ENCODE measurements at places on chromosomes 6 and 20.

DNA sequence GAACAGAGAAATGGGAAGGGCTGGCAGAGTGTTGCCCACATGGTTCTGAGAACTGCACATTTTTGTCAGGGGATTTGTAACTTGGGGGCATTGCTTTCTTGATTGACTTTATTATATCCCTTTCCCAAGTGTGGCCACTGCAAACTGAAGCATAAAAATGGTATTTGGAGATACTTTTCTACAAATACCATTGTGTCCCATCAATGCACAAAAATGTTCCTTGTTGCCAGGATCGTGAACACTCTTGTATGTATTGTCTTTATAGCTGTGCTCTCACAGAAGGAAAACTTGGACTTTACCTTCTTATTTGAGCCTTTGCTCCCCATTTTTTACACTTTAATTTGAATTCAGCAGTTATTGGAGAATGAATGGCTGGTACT lies 57.1 kb upstream of the C20orf144 start:
- no peak for DNase-seq

DNA sequence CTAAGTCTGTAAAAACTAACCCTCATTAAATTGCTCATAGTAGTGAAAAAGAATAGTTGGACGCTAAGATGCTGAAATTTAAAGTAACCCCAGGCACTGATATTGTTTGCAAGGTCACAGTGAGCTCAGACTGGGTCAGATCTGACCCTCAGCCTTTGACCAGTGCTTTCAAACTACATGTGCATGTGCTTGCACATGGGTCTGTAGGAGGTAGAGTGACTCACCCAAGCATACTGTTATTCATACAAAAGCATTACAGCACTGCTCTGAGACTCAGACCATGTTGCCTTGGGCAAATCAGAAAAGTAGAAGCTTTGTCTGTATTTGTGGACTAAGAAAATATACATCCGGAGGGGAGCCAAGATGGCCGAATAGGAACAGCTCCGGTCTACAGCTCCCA lies 326.4 kb upstream of the MARCKS start:
- DNase-seq = no peak

GRCh38 chr6:33391922-33392594 lies 435 bp downstream of the KIFC1 start:
- no peak for DNase-seq

DNA sequence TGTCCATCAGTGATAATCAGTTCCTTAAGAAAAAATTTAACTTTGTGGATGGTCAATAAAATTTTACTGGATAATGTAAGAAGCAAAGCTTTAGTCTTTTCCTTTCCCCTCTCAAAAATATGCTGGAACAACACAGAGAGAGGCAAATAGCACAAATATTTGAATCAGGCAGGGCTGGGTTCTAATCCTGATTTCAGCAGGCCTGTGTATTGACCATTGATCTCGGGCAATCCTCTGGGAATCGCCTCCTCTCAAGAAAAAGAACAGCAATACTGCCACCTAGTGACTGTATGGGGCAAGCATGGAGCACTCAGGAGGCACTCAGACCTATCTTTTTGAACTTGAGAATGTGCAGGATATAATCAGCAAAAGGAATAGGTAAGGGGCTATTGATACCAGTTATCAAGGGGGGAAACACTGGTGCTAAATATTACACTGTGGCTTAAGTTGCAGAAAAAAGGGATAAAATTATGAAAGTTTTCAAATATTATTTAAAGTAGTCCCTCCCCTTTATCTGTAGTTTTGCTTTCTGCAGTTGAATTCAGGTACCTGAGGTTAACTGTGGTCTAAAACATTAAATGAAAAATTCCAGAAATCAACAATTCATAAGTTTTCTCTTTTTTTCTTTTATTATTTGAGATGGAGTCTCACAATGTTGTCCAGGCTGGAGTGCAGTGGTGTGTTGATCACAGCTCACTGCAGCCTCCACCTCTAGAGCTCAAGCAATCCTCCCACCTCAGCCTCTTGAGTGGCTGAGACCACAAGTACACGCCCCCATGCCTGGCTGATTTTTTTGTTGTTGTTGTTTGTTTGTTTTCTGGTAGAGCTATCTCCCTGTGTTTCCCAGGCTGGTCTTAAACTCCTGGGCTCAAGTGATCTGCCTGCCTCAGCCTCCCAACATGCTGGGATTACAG lies 91.8 kb upstream of the NHSL1 start:
- DNase-seq = peak; percentile 63

DNA sequence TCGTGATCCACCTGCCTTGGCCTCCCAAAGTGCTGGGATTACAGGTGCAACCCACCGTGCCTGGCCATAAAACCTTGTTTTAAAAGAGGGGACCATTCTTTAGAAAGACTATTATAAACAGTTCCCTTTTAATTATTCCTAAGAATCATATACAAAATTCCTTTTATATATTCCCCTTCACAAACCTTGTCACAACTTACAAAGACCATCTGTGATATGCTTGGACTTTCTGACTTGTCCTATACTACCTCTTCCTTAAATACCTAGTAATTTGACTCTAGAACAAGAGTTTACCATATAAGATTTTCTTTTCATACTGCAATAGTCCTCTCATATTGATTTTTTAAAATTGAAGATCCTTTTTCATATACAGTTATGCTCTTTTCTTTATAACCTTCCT lies 135.8 kb upstream of the PRSS16 start:
- DNase-seq = no peak

GRCh38 chr6:36120539-36120938 lies 9.8 kb upstream of the MAPK13 start:
- DNase-seq = no peak

DNA sequence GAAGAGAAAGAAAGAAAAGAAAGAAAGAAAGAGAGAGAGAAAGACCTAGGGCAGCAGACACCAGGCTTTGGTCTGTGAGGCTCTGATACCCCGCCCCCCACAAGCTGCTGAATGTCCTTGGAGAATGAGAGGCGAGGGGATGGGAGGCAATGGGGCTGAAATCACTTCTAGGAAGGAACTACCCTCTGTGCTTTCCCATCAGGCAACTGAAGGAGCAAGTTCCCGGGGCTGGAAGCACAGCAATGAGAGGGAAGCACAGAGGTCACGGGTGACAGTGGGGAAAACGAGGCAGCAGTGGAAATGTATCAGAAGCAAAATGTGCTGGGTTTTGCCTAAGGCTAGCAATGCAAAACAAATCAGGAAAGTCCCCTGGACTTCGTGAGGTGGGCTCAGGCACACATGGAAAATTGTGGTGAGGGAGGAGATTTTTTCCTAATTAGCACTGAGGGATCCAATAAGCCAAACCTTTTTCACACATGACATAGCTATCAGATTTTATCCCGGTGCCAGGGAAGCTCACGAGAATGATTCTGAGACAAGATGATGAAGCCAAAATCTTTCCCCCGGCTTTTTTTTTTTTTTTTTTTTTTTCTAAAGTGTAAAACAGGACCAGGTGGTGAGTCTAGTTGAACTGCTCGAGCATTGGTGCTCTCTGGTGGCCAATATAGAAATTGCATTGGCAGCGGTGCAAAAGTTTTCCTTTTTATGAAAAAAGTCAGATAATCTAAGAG lies 16.8 kb upstream of the ARFGEF2 start:
- DNase-seq = peak; percentile 75

GRCh38 chr20:6708010-6708409 lies 59.5 kb upstream of the BMP2 start:
- peak; percentile 40 for DNase-seq

GRCh38 chr20:13425381-13426135 lies 204.5 kb downstream of the ISM1 start:
- no peak for DNase-seq

DNA sequence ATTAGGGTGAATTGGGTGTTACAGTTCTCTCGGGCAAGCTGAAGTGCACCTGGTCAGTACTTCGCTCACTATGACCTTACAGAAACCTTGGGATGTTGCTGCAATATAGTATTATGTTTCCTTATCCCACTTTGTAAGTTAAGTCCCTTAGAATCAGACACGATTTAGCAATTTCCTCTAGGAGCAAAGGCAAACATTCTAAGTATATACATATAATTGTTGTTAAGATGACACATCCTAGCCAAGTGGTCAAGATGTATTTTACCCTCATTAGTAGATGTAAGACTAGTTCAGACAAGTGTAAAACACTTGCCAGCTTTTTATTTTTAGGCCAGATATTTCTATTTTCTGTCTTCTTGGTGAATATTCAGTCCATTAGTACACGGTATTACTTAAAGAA lies 31.1 kb upstream of the RGS17 start:
- DNase-seq = no peak

GRCh38 chr6:112979830-112980229 lies 632.7 kb downstream of the RFPL4B start:
- DNase-seq = no peak

GRCh38 chr6:93858213-93858612 lies 438.9 kb upstream of the EPHA7 start:
- no peak for DNase-seq

GRCh38 chr6:35300848-35301247 lies 3.2 kb downstream of the DEF6 start:
- DNase-seq = no peak

DNA sequence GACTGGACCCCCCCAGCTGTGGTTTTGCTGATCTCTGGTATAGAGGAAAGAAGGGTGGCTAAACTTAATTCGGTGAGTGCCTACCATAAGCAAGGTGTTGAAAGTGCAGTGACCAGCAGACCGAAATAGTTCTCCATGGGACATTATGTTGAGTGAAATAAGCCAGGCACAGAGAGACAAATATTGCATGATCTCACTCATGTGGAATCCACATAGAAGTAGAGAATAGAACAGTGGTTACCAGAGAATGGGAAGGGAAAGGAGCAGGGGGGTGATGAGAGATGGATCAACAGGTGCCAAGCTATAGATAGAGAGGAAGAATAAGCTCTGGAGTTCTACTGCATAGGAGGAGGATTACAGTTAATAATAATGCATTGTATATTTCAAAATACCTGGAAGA lies 9.7 kb upstream of the GCNT2 start:
- DNase-seq = no peak

DNA sequence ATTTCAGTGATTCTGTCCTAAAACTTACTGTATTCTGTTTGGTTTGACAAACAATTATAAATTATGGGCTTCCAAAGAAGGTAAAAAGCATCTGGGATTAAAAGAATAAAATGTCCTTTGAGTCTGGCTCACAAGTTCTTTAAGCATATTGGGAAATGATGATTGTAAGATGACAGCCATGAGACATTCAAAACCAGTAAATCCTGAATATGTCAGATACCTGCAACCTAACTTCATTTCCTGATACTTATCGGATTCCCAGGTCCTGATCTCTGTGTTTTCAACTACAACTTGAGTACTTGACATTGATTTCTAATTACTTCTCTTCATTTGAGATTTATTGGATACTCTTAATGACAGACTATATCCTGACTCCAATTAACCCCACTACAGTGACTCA lies 446.6 kb downstream of the GRIK2 start:
- DNase-seq = no peak

DNA sequence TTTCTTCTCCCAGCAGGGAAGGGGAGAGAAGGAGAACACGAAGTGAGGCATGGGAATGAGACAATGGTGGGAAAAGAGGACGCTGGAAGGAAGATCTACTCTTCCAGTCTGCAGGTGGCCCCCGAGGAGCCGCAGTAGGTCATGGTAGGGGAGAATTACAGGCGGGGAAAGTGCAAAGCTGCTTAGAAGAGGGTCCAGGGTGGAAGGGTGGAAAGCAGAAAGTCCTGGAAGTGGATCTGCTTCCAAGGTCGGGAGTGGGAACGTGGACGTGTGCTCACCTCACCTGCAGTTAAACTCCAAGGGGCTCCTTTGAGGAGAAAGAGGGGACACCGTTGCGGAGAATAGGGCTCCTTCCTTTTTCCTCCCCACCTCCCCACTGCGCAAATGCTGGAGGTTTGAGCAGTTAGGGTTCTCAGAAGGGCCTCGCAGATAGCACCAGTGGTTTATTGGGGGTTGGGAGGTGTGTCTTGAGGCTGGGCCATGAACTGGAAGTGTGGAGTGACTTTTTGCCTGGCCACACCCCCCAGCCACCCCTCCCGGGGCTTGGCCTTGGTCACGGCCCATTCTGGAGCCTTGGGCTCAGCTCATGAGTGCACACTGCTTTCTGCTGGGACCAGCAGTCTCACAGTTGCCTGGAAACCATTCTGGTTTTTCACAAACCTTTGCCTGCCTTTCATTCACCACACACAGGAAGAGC lies 100.4 kb upstream of the MLN start:
- DNase-seq = no peak

DNA sequence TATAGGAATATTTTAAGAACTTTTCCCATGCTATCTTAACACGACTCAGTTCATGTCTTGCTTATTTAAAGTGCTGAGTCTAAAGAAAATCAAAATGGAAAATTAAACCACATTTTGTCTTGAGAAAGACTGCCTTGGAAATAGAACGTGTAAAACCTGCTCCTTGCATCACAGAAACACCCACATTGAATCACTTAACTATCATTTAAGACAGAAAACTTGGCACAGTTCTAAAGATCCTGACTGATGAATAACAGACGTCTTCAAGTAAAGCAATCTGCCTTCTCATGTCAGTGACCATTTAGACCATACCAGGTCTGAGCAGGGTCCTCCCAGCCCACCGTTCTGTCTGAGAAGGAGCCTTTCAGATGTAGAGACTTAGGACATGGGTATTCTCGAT lies 7.4 kb downstream of the PERP start:
- DNase-seq = no peak

GRCh38 chr6:128346569-128346968 lies 173.8 kb downstream of the PTPRK start:
- no peak for DNase-seq

- no peak for DNase-seq
Observed at GRCh38 chr20:708956-709355, 33.4 kb upstream of the SCRT2 start.

DNA sequence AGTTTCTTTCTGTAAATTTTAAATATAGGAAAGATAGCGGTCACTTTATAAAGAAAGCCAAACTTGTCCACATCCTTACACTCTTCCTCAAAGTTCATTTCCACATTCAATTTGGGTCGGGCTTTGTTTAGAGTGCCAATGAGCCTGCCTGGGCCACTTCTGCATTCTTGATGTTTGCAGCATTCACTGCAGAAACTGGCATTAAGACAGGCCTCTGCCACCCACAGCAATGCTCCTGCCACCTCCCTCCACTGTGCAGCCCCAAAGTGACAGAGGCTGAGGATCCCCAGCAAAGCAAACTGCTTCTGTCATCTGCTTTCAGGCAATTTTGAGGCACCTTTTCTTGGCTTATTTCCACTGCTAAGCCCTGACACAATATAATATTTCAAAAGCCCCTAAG lies 61.2 kb downstream of the TNFAIP3 start:
- DNase-seq = no peak

DNA sequence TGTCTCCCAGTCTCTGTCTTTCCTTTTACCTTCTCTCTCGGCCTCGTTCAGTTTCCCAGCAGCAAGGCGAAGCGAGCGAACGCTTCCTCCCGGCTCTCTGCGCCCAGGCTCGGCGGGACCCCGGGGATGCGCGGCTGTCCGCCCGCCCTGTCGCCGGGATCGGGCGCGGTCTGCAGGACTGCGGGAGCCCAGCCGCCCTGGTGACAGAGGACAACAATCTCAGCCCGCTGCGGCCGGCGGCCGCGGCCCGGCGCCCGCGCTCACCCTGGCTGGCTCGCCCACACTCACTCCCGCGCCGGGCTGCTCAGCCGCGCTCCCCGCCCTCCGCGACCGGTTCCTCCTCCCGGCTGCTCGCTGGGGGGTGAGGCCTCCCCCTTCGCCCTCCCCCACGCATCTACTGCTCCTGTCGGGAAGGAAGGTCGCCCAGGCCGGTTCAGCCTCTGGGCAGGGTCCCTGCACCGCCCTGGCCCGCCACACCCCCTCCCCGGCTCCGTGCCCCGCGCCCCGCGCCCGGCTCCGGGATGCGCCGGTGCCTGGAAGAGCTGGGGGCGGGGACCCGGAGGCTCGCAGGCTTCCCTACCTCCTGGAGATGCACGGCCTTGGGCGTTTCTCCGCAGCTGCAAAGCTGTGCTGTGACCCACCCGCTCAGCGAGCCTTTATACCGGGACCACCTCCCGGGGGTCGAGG lies 410 bp downstream of the SYNE1 start:
- peak; percentile 26 for DNase-seq
